ENCODE measurements at places on chromosomes 11 and 22.
A peak's percentile ranks its signal among the peaks of the same experiment; 100 is the strongest.

GRCh38 chr11:1153105-1153950, 4.4 kb upstream of the MUC5AC start:
- DNase-seq = peak; percentile 56

GRCh38 chr11:13908535-13908934, 54.0 kb upstream of the SPON1 start:
- no peak for DNase-seq

GRCh38 chr11:8767466-8768142, 85.0 kb downstream of the RPL27A start:
- peak; percentile 57 for DNase-seq

GRCh38 chr11:76329983-76330382, 50.9 kb downstream of the THAP12 start:
- no peak for DNase-seq

GRCh38 chr11:10409207-10409661, 45.8 kb upstream of the AMPD3 start:
- DNase-seq = no peak

DNA sequence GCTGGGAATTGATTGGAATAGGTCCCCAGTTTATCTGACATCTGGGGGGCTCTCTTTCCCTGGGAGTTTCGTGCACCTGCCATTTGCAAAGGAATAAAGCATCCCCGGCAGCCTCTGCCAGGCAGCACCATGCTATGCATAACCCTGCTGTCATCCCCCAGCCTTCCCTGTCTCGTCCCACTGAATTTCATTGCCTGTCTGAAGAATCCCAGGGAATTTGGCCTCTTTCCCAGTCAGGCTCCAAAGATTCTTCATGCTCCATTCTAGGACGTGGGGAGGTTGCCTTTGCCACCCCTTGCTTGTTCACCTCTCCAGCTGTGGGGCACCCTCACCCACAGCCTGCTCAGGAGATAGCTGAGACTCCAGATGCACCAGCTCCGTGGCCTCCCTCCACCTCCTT, 195.1 kb upstream of the TBCEL start:
- no peak for DNase-seq

DNA sequence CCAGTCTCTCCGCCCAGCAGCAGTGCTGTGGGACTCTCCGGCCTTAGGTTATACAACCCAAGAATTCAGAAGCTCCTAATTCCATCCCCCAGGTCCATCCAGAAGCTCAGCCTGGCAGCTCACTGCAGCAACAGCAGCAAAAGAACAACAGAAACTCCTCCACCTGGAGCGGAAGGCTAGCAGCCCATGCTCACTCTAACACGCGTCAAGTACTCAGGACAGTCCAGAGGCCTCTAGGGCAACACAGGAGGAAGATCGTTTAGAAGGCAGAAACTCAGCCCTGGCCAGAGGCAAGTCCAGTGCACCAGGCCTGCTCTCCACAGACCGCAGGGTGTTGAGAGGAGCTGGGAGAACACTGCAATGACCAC, 17.1 kb downstream of the PLA2G6 start:
- no peak for DNase-seq

- no peak for DNase-seq
Observed at GRCh38 chr22:23899042-23899745, 5.0 kb downstream of the MIF start.

DNA sequence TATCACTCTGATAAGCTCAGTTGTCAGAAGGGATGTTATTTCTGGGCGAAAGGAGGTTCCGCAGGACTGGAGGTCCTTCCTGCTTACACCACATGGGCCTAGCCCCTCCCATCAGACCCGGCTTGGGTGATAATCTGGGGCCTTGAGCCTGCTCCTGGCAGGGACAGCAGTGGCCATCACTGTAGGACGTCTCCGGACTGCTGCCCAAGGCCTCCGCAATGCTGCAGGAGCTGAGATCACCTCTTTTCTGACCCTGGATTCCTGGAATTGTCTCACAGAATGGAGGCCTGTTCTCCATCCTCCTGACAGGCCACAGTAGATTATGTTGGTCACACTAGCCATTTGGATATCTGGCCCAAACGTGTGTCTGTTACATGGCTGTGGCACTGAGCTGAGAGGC, 9.2 kb upstream of the BIK start:
- DNase-seq = no peak

- DNase-seq = no peak
Observed at GRCh38 chr11:69183613-69184012, 27.9 kb downstream of the SMIM38 start.

GRCh38 chr11:127074151-127074761, 73.7 kb upstream of the KIRREL3 start:
- peak; percentile 57 for DNase-seq

DNA sequence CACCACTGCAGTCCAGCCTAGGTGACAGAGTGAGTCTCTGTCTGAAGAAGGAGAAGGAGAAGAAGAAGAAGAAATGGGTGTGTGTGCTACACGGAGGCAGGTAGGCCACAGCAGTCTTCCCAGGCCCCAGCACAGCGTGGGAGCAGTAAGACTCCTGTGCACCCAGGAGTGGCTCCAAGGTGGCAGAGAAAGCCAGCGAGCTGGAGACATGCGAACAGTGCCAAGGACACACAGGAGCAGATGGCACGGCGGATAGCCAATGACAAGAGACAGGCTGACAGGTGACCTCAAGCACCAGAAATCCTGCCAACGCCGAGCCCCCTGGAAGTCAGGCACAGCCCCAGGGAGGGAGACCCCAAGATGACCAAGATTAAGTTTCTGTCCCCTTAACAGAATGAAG, 9.0 kb upstream of the SCGB1A1 start:
- no peak for DNase-seq
